ENCODE measurements at places on chromosomes 11 and 22. TPM values are rescaled to one million over a fixed set of nuclear protein-coding genes. Genes with fewer than 3 reads are reported as not detected.

TRIM49 gene
- total RNA-seq: not detected

SHANK2 gene
- 0.16 TPM for total RNA-seq

MUC15 gene
- not detected for total RNA-seq

TBX1 gene
- total RNA-seq: 2.3 TPM

TMEM126B gene
- total RNA-seq: 40.5 TPM

FOXRED2 gene
- total RNA-seq: 11.1 TPM

- H3K4me3 ChIP-seq: no peak overlapping the region
- no peak for DNase-seq
- no peaks in the 10 kb centered on the region for H3K36me3 ChIP-seq
These were observed 239.7 kb upstream of the API5 start for GRCh38 chr11:43072096-43072495.

DNA sequence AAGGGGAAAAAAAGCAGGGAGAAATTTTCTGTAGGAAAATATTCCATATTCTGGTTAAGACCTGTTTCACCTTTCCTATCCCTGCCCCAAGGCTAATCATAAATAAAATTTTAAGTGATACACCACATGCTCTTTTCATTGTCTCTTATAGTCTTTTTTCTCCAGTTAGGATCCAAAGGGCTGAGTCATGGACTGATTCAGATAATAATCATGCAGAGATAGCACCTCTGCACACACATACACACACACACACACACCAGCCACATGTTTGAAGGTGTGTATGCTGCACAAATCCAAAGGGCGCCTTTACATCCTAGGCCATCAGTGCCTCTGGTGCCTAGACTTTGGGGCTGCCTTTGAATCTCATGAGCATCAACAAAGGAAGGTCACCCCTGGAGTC is 35.5 kb upstream of the CWF19L2 start:
- H3K27me3 ChIP-seq: no peaks in the 10 kb centered on the region
- DNase-seq: no peak
- H3K4me3 ChIP-seq: no peak overlapping the region
- no peaks in the 10 kb centered on the region for H3K36me3 ChIP-seq
- peaks cover 1% of the 10 kb centered on the region for H3K4me1 ChIP-seq

GRCh38 chr11:117748771-117749540 is 48.1 kb downstream of the DSCAML1 start:
- H3K36me3 ChIP-seq: no peaks in the 10 kb centered on the region
- H3K4me1 ChIP-seq: no peaks in the 10 kb centered on the region
- H3K4me3 ChIP-seq: no peak overlapping the region
- no peak for DNase-seq

GRCh38 chr11:117076941-117077691 is 21.1 kb downstream of the SIK3 start:
- no peak overlapping the region for H3K27ac ChIP-seq
- no peaks in the 10 kb centered on the region for H3K27me3 ChIP-seq
- no peak overlapping the region for H3K4me3 ChIP-seq
- peaks cover 5% of the 10 kb centered on the region for H3K4me1 ChIP-seq
- DNase-seq: no peak

DNA sequence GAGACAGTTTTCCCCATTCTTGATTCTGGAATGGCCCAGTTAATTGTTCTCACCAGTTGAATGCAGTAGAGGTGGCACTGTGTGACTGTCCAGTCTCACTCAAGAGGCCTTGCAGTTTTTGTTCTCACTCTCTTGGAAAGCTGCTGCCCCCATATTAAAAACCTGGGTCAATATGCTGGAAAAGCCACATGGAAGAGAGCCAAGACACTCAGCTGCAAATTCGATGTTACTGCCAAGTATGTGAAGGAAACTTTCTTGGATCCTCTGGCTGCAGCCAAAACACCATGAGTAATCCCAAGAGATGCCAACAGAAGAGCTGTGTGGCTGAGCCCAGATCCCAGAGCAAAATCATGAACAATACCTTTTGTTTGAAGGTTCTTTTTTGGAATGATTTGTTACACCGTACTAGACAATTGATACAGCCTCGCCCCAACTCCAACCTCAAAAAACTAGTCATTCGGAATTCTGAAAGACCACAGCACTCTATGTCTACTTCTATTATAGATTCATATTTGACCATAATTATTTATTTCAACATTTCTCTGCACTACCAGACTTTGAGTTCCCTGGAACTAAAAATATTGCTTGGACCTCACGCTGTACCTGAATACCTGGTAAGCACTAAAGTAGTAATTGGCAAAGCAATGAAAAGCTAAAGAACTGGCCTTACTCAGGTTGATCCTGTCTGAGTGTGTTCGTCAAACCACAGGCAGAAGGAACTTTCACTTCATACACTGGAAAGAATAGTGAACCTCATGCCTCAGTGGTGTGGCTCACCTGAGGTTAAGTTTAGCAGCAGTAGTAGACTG is 378.8 kb downstream of the ETS1 start:
- no peak overlapping the region for H3K4me3 ChIP-seq
- no peak for DNase-seq
- no peaks in the 10 kb centered on the region for H3K36me3 ChIP-seq
- H3K27ac ChIP-seq: peak overlapping the region; percentile 89
- H3K27me3 ChIP-seq: no peaks in the 10 kb centered on the region

- no peaks in the 10 kb centered on the region for H3K27me3 ChIP-seq
- no peaks in the 10 kb centered on the region for H3K4me1 ChIP-seq
- no peak overlapping the region for H3K4me3 ChIP-seq
- H3K27ac ChIP-seq: no peak overlapping the region
- DNase-seq: no peak
These were observed 142.6 kb downstream of the BRD1 start for GRCh38 chr22:49685116-49685515.

DNA sequence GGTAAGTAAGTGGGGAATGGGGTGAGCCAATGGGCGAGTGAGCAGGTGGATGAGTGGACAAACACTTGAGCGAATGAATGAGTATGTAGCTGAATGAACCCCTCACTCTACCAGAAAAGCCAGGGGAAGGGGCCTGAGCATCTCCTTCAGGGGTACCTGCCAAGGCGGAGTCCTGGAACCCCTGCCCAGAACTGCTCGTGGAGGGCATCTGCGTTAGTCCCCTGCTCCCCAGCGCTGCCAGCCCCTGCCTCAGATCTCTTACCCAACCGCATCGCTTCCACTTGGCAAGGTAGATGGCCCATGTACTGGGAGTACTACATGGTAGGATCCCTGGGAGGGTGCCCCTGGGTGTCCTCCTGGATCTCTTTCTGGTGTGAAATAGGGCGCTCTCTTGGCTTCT is 7.4 kb upstream of the ANO1 start:
- H3K36me3 ChIP-seq: no peaks in the 10 kb centered on the region
- no peak overlapping the region for H3K4me3 ChIP-seq
- H3K4me1 ChIP-seq: no peaks in the 10 kb centered on the region
- no peak overlapping the region for H3K27ac ChIP-seq
- no peaks in the 10 kb centered on the region for H3K27me3 ChIP-seq

GRCh38 chr11:93288079-93288478 is 42.5 kb upstream of the DEUP1 start:
- H3K27ac ChIP-seq: no peak overlapping the region
- H3K36me3 ChIP-seq: no peaks in the 10 kb centered on the region
- no peaks in the 10 kb centered on the region for H3K27me3 ChIP-seq
- H3K4me1 ChIP-seq: no peaks in the 10 kb centered on the region

DNA sequence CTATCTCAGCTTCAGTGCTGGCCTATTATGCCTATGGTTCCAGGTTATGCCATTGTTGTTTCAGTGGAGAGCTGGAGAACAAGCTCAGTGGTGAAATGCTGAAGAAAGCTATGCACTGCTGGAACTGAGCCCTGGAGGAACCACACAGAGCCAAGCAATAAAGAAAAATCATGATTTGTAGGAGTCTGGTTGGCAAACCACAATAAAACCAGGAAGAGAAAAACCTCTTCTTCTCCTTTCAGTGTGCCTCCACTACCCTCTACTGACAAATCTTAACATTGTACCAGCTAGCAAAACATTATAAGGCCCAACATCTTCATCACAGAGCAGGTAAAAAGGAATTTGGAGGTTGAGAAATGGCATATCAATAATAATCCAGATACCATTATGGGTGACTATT is 5.3 kb downstream of the OR51F2 start:
- no peak for DNase-seq

DNA sequence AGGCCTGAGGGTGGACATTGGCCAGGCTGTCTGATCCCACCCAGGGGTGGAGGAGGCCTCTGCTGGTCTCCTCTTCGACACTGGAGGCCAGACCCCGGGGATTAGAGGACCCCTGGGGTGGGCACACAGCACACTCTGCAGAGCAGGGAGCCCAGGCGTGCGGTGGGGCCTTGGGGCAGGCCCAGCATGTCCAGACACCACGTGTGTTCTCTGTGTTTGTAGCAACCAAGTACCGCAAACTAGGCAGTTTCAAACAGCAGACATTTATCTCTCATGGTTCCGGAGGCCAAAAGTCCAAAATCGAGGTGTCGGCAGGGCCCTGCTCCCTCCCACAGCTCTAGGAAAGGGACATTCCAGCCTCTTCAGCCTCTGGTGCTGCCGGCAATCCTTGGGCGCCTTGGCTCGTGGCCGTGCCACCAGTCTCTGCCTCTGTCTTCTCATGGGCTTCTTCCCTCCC is 1.5 kb downstream of the PANX2 start:
- H3K27ac ChIP-seq: no peak overlapping the region
- no peak for DNase-seq
- H3K4me3 ChIP-seq: no peak overlapping the region

Measured in aorta (tissue), 5 donors.